NCI-H524 (cell line): ENCODE measurements at places on chromosomes 16 and 17.
A peak's percentile ranks its signal among the peaks of the same experiment; 100 is the strongest.

- DNase-seq, result no peak
Measured at GRCh38 chr16:57358086-57358420, 530 bp upstream of the CCL22 start.

DNA sequence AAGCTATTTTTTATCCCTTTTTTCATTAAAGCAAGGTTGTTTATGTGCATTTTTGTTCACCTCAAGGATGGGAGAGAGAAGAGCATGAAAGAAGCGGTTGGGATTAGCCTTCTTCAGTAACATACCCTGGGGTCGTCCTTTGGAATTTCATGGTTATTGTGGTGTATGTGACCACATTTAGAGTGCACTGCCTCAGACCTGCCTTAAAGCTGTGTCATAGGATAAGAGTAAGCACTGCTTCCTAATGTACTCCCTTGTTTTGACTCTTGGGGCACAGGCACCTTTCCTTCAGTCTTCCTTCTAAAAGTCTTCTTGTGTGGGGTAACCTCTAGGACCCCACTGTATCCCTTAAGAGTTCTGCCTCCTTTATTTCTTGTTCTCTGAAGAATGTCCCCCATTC lies 28.9 kb downstream of the TNRC6A start:
- DNase-seq, result no peak

DNA sequence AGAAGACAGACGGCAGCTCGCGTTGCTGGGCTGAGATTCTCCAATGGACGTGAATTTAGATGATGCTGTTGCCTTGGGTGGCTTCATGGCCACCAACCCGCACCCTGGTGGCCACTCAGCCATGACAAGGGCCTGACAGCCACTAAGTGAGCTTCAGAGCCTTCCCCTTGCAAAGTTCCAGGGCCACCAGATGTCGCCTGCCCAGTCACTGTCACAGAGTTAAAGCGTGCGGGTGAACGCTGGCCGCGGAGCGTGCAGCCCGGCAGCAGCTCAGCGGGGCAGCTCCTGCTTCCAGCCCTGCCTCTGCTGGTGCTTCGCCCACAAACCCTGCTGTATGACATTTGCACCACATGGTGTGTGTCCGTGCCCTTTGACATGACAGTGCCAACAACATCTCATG lies 13.3 kb upstream of the KREMEN2 start:
- DNase-seq, result peak; percentile 44

- no peak for DNase-seq
Measured at GRCh38 chr16:86059253-86060171, 160.6 kb downstream of the IRF8 start.

GRCh38 chr17:82963104-82963950 lies 116.1 kb upstream of the METRNL start:
- DNase-seq, result no peak

GRCh38 chr16:82509691-82510430 lies 116.9 kb upstream of the CDH13 start:
- DNase-seq, result no peak

- no peak for DNase-seq
Measured at GRCh38 chr16:1293921-1294656, 15.3 kb upstream of the UBE2I start.

DNA sequence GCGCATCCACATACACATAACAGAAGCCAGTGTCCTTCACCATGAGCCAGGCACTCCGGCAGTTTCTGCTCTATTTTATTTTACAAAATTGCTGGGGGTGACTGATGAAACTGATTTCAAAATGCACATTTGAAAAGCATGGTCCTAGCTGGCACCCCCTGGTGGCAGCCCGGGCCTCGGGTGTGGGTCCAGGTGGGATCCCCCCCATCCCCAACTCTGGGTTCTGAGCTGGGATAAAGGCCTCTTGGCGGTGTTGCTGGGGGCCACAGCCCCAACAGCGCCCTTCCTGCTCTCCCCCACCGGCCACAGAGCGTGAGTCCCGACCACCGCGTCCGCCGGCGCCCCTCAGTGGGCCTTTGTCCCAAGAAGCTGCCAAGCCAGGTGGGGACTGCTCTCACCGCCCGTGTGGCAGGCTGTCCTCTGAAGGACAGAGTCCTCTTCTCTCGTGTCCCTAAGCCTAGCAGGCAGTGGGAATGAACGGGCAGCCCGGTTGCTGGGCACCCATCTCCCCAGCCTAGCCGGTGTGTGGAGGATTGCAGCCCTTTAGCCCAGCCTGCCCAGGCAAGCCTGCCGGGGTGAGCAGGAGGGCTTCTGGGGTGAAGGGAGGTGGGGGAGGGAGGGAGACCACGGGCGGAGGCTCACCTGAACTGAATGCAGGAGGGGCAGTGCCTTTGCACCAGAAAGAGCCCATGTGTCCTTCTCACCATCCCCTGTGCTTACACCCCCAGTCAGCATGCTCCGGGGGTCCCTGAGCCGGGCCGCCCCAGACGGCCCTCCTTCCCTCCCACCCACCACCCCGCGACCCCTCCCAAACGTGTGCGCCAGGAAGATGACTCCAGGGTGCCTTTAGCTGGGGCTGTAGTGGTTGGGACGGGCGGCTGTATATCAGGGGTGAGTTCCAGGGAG lies 898 bp downstream of the SNAI3 start:
- peak; percentile 44 for DNase-seq

GRCh38 chr17:40218740-40219593 lies at the start of gene WIPF2:
WIPF2 (plus strand) TSS chr17:40219304; CDS start chr17:40256460, 37,156 bp downstream.
- peak; percentile 97 for DNase-seq

- no peak for DNase-seq
Measured at GRCh38 chr17:50977487-50978159, 111.5 kb upstream of the TOB1 start.

DNA sequence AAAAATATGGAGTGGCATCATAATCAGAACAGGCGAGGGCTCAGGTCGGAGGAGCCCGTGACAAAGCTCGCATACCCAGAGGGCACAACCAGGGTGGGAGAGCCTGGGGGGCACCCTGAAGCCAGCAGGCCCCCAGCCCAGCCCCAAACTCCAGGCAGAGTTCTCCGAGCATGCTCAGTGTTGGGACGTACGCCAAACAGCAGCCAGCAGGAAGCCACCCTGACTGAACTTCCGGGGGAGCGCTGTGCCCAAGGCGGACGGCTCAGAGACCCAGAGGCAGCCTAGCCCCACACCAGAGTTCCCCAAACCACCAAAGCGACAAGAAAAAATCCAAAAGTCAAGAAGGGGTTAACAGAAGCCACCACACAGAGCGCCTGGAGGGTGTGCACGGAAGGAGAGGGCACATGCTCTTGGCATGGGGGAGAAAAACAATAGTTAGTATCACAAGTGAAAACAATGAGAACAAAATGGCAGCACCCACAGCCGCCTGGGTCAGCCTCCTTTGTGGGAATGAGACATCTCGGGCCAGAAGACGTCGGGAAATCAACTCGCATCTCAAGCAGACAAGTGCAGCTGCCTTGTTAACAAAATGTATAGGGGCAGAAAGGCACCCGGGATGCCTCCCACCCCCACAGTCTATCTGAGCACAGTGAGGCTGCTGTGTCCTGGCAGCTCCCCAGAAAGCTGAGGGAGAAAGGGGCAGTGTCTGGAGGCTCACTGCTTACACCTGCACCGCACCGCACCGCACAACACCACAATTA lies 11.9 kb downstream of the EXOC7 start:
- DNase-seq, result no peak

DNA sequence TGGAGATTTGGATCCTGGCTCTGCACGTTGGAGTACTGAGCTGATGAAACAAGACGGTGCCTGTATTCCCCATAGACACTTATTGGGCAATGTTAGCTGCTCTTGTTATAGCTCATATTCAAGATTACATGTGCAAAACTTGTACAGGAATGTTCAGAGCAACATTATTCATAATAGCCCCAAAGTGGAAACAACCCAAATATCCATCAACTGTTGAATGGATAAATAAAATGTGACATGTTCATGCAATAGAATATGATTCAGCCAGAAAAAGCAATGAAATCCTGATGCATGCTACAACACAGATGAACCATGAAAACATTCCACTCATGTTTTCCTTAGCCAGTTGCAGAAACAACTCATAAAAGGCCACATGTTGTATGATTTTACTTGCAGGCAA lies 5.7 kb upstream of the SDR42E1 start:
- no peak for DNase-seq

DNA sequence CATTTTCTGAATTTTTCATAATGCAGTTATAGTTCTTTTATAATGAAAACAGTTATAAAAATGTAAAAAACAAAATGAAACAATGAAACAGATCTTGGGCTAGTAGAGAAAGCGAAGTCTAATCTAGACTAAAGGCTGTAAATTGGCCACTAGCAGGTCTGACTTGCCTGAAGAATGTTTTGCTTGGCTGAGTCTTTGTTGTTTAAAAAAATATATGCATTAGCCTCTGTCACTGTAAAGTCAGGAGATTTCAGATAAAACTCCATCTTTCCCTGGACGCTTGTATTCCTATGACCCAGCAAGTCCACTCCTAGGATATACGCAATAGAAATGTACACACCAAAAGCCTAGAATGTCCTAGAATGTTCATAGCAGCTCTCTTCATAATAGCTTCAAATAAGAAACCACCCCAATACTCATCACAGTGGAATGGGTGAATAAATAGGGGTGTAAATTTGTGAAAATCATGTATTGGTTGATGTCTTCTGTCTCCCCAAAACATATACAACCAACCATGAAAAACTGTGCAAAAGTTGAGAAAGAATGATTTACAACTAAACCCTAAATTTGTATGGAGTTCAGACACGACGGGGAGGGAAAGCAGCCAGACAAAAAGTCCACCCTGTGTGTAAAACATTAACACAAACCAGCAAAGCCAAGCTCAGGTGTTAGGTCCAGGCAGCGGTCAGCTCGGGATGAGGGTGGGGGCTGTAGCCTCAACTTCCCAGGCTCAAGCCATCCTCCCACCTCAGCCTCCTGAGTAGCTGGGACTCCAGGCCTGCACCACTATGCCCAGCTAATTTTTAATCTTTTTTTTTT lies 37.7 kb upstream of the MEAK7 start:
- DNase-seq, result no peak

DNA sequence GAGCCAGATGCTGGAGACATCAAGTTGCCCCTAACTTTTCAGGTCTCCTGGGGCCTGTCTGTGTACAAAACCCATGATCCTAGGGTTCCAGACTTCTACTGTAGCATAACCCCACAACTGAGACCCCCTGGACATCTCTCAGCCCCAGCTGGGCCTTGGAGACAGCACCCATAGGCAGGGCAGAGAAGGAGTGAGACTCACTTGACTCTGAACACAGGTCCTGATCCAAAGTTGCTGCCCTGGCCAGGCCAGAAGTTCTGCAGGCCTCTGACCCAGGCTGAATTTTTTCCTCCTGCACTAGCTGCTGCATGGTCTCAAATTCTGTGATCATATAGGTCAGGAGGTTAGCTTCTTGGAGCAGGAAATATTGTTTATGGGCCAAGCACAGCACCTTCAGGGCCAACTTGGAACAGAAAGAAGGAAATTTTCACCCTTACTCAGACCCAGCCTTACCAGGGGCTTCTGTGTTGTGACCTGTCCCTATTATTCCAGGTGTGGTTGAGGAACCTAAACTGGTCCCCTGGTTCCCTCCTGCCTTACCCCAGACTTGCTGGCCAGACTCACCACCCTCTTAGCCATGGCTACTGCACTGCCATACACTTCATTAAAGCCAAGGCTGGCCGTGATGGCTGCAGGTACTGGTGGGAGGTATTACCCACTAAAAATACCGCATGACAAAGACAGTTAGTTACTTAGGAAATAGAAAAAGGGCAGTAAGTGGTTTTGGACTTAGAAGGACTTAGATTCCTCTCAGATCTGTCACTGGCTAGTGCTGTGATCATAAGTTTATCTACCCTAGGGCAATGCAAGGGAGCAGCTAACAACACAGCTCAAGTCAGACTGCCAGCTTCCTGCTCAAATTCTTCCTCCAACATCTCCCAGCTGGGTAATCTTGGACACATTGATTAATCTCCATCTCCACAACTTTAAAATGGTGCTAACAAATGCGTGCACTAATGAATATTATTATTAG lies 2180.1 kb downstream of the TP53TG3F start:
- no peak for DNase-seq

GRCh38 chr17:10036511-10037061 lies 131.5 kb upstream of the RCVRN start:
- DNase-seq, result no peak
